ENCODE measurements at places on chromosomes 1 and 21.
A peak's percentile ranks its signal among the peaks of the same experiment; 100 is the strongest.

DNA sequence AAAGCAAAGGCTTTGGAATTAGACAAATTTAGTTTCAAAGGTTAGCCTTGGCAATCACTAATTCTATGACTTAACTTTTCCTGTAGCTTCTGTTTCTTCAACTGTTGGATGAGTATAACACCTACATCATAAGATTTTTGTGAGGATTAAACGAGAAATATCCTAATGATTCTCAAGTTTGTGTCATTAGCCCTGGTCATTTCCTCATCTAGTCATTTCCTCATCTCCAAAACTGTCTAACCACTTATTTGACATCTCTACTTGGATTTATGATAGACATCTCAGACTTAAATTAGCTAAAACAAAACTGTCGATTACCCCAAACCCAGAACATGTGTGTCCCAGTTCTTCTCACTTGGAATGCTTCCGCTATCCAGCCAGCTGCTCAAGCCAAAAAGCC lies 80.2 kb upstream of the CHODL start:
- DNase-seq, result no peak

DNA sequence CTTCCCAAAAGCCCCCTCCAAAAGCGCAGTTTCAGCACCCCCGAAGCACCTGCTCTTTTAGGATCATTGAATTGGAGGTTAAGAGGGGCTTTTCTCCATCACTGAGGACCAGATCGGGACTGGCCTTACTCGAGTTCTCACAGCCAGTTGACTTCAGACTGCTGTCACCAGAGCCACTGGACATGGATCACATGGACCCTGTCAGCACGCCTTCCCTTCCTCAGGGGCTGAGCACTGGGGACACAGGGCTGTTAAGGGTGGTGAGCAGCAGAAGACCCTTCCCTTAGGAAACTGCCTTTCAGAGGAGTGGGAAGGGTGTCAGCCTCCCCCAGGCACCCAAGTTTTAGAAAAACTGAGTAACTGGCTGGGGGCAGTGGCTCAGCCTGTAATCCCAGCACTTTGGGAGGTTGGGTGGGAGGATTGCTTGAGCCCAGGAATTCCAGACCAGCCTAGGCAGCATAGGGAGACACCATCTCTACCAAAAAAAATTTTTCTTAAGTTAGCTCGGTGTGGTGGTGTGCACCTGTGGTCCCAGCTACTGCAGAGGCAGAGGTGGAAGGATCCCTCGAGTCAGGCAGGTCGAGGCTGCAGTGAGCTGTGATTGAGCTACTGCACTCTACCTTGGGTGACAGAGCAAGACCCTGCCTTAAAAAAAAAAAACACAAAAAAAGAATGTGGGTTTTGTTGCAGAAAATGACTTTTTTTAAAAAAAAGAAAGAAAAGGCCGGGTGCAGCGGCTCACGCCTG lies 584 bp upstream of the FGR start:
- no peak for DNase-seq

GRCh38 chr1:47791879-47792608 lies 205.1 kb downstream of the TRABD2B start:
- DNase-seq, result no peak

DNA sequence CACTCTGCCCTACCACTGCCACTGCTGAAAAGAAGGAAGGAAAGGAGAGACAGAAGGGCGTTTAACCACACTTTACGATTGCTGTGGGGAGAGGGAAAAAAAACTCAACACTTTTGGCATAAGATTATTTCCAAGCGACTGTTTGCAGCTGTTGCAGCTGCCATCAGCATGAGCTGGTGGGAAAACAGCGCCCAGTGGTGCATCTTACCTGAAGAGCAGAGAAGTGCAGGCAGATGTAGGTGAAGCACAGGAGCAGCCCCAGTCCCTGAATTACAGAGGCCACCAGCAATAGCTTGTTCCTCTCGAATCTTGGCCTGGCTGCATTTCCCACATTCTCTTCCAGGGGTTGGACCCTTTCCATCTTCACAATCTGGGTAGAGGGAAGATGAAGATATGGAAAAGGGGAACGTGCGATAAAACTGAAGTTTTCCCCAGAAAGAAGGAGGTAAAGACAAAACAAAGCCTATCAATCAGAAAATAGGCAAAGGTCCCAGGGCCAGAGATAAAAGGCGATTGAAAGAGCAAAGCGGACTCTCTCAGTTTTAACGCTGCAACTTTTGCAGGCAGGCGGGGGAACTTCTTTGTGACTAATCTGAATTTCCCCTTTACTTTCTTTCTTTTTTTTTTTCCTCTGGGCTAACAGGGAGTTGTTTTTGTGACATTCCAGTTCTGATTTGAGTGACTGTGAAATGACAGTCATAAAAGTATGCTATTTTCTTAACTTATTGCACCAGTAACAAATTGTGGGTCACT lies at the start of gene TNFSF4:
Gene TNFSF4 (minus strand): TSS at position 516 of the 753 bp plus-strand sequence. CDS start 155 bp downstream, at position 361.
- no peak for DNase-seq

- no peak for DNase-seq
Measured at GRCh38 chr1:206833106-206833680, 32.2 kb upstream of the IL20 start.

GRCh38 chr1:158943059-158943458 lies 11.7 kb downstream of the PYHIN1 start:
- no peak for DNase-seq

GRCh38 chr1:178574345-178574744 lies 61.4 kb downstream of the TEX35 start:
- no peak for DNase-seq

GRCh38 chr1:109477821-109478220 lies 5.9 kb upstream of the ATXN7L2 start:
- DNase-seq, result no peak

- DNase-seq, result no peak
Measured at GRCh38 chr1:111864862-111865261, 109.2 kb downstream of the DDX20 start.

DNA sequence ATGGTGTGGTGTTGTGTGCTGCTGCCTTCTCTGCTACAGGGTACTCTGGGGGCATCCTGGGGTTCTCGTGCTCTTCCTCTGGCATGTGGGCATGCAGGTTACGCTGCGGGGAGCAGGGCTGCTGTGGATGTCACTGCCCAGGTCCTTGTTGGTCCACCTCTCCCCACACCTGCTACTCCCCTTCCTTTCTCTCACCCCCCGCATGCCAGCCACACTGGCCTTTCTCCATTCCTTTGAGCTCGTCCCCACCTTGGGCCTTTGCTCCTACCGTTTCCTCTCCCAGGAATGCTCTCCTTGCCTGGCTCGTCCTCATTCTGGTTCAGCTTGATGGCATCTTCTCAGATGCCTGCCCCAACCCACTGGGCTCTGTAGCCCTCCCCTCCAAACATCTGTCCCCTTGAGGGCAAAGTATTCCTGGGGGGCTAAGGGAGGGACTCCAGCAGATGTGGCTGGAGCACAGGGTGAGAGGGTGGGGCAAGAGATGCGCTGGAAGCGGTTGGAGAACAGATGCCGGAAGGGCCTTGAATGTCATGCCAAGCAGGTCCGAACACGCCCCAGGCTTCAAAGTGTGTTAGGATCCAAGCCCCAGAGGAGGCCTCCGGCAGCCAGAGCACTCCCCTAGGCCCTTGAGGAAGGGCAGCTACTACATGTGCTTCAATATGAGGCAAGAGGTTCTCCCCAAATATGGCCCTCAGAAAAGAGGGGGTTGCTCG lies 23.4 kb downstream of the DMRTB1 start:
- DNase-seq, result no peak

DNA sequence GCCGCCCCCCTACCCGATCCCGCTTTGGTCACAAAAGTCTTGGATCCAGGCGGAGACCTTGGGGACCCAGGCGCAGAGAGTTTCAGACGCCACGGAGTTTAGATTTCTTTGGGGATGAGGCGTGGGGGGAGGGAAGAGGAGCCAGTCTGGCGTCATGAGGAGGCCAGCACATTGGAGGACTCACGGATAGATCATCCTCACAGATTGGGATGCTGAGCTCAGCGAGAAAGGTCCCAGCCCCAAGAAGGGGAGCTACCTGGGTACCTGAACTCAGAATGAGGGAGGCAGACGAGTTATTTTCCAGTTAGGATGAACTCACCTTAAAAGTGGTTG lies 393 bp downstream of the ELAPOR1 start:
- no peak for DNase-seq

DNA sequence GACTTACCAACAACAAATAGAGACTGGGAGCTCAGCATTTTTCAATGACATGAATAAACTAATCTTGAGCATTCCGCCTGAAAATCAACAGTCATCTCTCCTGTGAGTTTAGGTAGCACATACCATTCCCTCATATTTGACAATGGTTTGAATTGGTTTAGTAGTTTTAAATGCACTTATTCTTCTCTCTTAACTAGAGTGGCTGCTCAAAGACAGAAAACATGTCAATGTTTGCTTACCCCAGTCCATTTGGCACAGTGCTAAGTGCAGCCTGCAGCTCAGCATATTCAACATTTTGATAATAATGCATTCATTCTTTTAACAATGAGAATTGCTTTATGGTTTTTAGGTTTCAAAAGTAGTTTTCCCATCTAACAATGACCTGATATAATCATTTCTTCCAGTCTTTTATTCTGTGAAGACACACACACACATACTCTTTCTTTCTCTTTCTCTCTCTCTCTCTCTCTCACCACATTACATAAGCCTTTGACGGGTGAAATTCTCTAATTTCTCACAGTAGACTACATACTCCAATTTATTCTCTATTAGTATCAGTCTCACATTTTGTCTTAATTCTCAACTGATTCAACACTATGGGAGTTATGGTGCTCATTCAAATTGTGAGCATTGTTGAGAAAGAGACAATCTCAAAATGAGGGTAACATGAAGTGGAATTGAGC lies 432.3 kb downstream of the LRRIQ3 start:
- DNase-seq, result no peak

- no peak for DNase-seq
Measured at GRCh38 chr1:79662596-79662995, 656.1 kb upstream of the ADGRL4 start.

- DNase-seq, result no peak
Measured at GRCh38 chr1:36656271-36656670, 173.6 kb upstream of the CSF3R start.

GRCh38 chr1:87903242-87903641 lies 574.6 kb downstream of the LMO4 start:
- no peak for DNase-seq

GRCh38 chr21:43702785-43703034 lies 16.2 kb upstream of the PDXK start:
- no peak for DNase-seq

- no peak for DNase-seq
Measured at GRCh38 chr1:187692799-187693198, 864.0 kb downstream of the PLA2G4A start.

GRCh38 chr21:37370152-37371040 lies 3.8 kb downstream of the DYRK1A start:
- no peak for DNase-seq

DNA sequence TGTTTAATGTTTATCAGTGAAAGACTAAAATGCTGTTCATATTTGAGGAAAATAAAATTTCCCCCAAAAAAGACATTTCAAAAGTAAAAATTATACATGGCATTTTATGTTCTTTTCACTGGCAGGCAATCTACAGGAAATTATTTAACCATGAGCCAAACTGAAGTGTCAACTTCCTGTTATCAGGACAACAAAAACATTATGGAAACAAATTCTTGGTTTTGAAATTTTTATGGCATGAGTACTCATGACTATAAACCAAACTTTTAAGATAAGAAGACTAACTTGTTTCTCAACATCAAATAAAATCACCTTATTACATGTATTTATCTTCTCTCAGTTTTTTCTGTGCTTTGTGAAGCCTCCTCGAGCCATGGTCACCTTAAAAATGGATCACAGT lies 698.6 kb downstream of the LTN1 start:
- no peak for DNase-seq

- peak; percentile 67 for DNase-seq
Measured at GRCh38 chr1:69263921-69264391, 303.8 kb upstream of the LRRC7 start.

- no peak for DNase-seq
Measured at GRCh38 chr1:108758796-108759195, 12.3 kb downstream of the STXBP3 start.

- DNase-seq, result peak; percentile 29
Measured at GRCh38 chr21:16195538-16195910, 465.7 kb downstream of the USP25 start.

- no peak for DNase-seq
Measured at GRCh38 chr1:231049121-231049979, 9.3 kb upstream of the FAM89A start.

GRCh38 chr1:234875953-234876855 lies 252.4 kb downstream of the TOMM20 start:
- no peak for DNase-seq

GRCh38 chr1:14160781-14161180 lies 437.7 kb upstream of the KAZN start:
- DNase-seq, result no peak

DNA sequence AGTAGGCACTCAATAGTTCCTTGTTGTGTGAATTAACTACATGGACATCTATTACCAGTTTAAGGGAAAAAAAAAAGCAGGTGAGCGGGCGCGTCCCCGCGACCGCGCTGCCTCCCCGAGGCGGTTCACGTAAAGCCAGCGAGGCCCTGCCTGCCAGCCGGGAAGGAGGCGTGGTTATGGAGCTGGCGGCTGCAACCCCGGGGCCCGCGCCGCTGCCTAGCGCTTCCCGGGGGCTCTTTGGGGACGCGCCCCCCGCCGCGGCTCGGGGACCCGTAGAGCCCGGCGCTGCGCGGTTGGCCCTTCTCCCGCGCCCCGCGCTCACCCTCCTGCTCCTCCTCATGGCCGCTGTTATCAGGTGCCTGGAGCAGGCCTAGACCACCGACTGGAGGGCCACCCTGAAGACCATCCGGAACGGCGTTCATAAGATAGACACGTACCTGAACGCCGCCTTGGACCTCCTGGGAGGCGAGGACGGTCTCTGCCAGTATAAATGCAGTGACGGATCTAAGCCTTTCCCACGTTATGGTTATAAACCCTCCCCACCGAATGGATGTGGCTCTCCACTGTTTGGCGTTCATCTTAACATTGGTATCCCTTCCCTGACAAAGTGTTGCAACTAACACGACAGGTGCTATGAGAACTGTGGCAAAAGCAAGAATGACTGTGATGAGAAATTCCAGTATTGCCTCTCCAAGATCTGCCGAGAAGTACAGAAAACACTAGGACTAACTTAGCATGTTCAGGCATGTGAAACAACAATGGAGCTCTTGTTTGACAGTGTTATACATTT lies 2.6 kb upstream of the CC2D1B start:
- peak; percentile 51 for DNase-seq

DNA sequence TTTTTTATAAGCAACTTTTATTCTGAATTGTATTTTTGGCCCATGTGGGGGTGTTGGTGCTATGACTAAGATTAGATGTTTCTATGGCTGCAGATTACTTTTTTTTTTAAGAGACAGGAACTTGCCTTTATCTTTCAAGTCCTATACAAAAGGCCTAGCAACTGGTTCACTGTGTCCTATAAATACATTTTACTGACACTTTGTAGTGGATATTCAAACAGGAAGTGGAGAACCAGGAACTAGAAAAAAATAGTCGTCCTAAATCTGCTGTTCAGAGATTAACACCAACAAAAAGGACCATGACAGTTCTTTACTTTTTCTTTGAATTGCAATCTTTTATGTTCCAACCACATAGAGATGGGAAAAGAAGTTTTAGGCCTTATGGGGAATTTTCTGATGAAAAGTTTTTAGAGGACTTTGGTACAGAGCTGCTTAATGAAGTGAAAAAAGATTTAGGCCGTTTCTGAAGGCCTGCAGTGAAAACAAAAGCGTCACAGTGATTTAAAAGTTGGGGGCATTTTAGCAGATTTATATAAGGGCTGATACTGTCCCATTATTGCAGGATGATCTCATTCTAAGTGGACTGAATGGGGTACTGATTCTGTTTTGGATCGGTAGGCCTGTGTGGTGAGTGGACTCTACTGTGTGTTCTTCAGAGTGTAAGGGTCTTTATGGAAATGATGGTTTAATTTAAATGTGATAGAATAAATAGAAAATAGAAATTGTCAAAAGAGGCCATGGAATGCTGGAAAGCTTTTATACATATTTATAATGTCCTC lies 136.4 kb upstream of the DEPDC1 start:
- DNase-seq, result no peak

- DNase-seq, result no peak
Measured at GRCh38 chr1:63148825-63149645, 173.3 kb upstream of the FOXD3 start.
